Colonic mucosa (tissue), 4 donors: ENCODE measurements at places on chromosomes 16 and 17. TPM values are rescaled to one million over a fixed set of nuclear protein-coding genes. Genes with fewer than 3 reads are reported as not detected.

GRCh38 chr16:66525396-66526180, 24.3 kb downstream of the TK2 start:
- DNase-seq, result no peak
- H3K4me1 ChIP-seq, result no peaks in the 10 kb centered on the region
- no peaks in the 10 kb centered on the region for H3K27me3 ChIP-seq
- no peak overlapping the region for H3K4me3 ChIP-seq

- H3K27ac ChIP-seq, result peak within 1 kb of the TSS; percentile 99
- peak; percentile 68 for DNase-seq
- no peaks in the 10 kb centered on the region for H3K27me3 ChIP-seq
- peaks cover 19% of the 10 kb centered on the region for H3K4me1 ChIP-seq
- peaks cover 17% of the 10 kb centered on the region for H3K36me3 ChIP-seq
These were observed at the start of gene FLII for GRCh38 chr17:18258356-18259038. FLII (minus strand) TSS chr17:18258738; CDS start chr17:18258690, 48 bp downstream.

DNA sequence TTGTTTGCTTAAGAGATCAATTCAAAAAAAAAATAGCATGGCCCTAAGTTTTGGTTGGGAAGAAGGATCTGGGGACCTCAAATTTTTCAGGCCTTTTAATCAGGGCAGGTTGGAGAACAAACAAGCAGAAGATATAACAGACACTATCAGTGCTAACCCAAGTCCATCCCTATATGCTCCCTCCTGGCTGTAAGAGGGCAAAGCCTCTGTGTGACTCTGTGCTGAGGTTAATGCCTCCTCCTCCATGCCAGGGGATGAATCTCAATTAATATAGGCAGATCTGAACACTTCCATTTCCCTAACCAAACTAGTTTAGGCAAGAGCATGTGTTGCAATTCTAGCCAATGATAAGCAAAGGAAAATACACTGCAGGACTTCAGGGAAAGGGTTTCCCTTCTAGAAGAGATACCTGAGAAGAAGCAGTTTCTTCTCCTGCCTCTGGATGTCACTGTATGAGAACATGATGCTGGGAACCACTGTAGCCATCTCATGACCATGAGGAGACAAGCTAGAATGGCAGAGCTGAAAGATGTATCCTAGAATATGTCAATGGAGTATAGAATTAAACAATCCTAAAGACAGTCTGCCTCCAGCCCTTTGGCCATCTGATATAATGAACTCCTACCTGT, 76.0 kb downstream of the CHD9NB start:
- no peak overlapping the region for H3K27ac ChIP-seq
- no peaks in the 10 kb centered on the region for H3K27me3 ChIP-seq

DNA sequence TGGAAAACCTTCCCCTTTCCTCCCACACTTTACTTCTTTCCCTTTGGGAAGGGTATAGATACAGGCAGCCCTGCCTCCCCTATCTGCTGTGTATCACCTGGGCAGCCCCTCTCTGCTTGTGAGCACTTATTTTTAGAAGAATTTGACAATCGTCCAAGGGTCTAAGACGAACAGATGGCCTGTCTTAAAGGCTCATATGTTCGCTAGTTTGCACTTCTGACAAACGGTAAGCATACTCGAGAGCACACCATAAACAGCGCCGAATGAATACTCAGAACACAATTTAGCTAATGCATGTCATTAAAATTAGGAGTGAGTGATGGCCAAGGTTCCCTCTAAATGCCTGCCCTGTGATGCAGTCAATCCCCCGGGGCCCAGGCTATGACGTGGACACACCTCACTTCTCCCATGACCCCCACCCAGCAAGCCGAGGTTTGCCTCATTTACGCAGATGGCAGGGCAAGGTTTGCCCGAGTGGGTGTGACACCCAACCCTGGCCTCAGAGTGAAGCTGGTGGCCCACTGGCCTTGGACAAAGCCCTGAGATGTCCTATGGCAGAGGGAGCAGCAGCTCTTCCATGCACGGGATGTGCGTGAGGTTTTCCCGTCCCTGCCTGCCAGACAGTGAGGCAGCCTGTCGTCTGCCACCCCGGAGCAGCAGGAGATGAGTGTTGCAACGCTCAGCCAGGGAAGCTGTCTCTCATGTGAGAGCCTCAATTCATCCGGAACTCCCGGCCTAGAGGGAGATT, 125.2 kb downstream of the C16orf78 start:
- no peaks in the 10 kb centered on the region for H3K4me1 ChIP-seq
- no peak overlapping the region for H3K27ac ChIP-seq
- H3K36me3 ChIP-seq, result no peaks in the 10 kb centered on the region
- H3K4me3 ChIP-seq, result no peak overlapping the region
- H3K27me3 ChIP-seq, result no peaks in the 10 kb centered on the region
- no peak for DNase-seq

Gene CLDN6
- total RNA-seq, result not detected

- DNase-seq, result peak; percentile 65
- H3K27me3 ChIP-seq, result no peaks in the 10 kb centered on the region
- H3K4me3 ChIP-seq, result no peak overlapping the region
- H3K36me3 ChIP-seq, result no peaks in the 10 kb centered on the region
- H3K4me1 ChIP-seq, result peaks cover 11% of the 10 kb centered on the region
- peak overlapping the region; percentile 80 for H3K27ac ChIP-seq
These were observed 6.2 kb upstream of the SLC7A6 start for GRCh38 chr16:68257906-68258800.

Gene ACSM5
- 0.20 TPM for total RNA-seq

DNA sequence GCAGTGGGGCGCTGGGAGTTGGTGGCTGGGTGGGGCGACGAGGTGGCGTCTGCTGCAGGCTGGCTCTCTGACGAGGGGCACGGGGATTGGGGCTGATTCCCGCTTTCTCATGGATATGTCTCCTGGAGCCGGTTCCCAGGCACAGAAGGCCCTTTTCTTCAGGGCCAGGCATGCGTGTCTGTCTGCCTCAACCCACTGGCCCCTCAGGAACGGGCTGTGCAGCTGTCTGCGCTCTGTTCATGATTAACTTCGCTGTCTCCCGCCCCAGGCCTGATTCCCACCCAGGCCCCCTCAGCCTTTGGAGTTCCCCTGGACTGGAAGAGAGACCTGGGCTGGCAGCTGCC, 53.1 kb downstream of the RAP1GAP2 start:
- H3K4me1 ChIP-seq, result peaks cover 1% of the 10 kb centered on the region
- no peaks in the 10 kb centered on the region for H3K36me3 ChIP-seq
- H3K27ac ChIP-seq, result no peak overlapping the region
- no peak overlapping the region for H3K4me3 ChIP-seq

GRCh38 chr17:74089869-74090464, 113.5 kb upstream of the RPL38 start:
- H3K36me3 ChIP-seq, result no peaks in the 10 kb centered on the region
- no peaks in the 10 kb centered on the region for H3K4me1 ChIP-seq

DNA sequence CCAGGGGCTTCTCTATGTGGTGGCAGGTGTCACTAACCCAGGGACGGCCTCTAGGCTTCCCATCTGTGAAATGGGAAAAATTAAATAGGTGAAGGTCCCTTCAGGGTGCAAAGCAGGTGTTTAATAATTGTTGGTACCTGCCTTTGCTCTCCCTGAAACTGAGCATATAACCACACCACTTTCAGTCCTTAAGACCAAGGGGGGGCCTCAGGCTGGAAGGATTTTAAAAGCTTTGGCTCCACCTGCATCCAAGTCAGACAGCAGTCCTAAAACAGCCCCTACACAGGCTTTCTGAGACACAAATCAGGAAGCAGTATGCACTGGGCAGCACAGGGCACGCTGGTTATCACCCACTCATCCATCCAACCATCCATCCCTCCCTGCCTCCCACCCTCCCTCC, 55.0 kb downstream of the TK2 start:
- no peaks in the 10 kb centered on the region for H3K4me1 ChIP-seq
- DNase-seq, result no peak
- H3K27me3 ChIP-seq, result no peaks in the 10 kb centered on the region
- H3K36me3 ChIP-seq, result no peaks in the 10 kb centered on the region

DNA sequence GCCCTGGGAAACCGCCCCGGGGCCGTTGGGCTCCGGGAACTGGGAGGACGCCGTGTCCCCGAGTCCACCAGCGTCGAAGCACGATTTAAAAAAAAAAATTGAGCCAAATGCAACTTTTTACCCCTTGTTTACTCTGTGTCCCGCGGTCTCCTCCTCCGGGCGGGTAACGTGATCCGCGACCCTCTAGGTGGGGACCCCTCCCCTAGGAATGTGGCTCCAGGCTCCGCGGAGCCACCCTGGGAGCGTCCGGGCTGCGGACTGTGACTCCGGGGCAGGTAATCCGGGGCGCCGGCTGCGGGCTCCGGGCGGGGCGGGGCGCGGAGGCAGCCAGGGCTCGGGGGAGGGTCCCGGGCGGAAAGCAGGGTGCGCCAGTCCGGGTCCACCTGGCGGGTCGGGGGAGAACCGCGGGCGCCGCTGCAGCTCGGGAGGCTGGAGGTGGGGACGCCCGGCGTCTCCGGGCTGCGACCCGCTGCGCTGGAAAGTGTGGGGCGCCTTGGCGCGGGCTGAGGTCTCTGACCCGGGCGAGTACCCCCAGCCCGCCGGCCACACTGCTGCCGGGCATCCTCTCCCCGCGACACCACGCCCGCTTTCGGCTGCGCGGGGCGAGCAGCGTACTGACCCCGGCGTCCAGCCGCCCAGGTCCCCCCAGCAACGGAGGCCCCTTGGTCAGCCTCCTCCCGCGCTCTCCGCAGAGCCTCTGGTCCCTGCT, 852 bp upstream of the HELZ start:
- peak; percentile 56 for DNase-seq
- peak overlapping the region; percentile 61 for H3K27ac ChIP-seq
- H3K36me3 ChIP-seq, result no peaks in the 10 kb centered on the region
- H3K27me3 ChIP-seq, result no peaks in the 10 kb centered on the region

Gene SLFN14
- not detected for total RNA-seq

DNA sequence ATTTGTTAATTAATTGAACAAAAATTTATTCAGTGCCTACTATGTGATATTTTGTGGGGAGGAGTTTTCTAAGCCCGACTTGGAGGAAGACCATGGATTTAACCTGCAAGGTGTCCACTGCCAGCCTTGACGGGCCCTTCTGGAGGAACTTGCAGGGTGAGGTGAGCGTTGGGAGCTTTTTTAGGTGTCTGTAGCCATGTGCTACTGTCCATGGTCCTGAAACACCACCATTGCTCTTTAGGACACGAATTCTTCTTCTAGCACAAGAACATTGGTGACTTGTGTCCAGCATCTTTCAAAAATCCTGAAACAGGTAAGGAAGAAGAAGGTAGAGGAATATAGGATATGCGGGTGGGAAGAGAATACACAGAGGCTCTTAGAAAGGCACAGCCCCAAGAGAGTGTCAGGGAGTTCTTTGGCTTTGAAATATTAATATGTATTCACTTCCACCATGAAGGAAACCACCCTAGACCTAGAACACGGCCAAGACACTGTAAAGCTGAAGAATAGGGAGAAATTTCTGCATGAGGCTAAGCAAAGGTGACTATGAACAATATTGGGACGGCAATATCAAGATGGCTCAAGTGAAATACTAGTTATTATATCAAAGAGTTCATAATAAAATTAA, 27.9 kb upstream of the OR4D1 start:
- peak; percentile 44 for DNase-seq
- H3K36me3 ChIP-seq, result no peaks in the 10 kb centered on the region
- H3K4me3 ChIP-seq, result no peak overlapping the region
- no peaks in the 10 kb centered on the region for H3K27me3 ChIP-seq
